Type B pancreatic cell (in vitro differentiated cells): ENCODE measurements at places on chromosomes 3 and 15.
A peak's percentile ranks its signal among the peaks of the same experiment; 100 is the strongest.

- no peak for DNase-seq
These were observed 422.5 kb downstream of the OCA2 start for GRCh38 chr15:27676647-27677046.

DNA sequence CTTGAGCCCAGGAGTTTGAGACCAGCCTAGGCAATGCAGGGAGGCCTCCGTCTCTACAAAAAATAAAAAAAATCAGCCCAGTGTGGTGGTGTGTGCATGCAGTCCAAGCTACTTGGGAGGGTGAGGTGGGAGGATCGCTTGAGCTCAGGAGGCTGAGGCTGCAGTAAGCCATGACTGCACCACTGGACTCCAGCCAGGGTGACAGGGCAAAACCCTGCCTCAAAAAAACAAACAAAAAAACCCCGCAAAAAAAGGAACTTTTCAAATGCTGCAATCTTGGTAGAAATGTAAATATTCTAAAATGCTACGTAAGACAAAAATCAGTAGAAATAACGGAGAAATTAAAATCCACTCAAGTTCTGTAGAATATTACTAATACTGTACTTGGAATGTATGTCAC lies 108.1 kb upstream of the MELTF start:
- no peak for DNase-seq

GRCh38 chr3:28326458-28326926 lies 22.0 kb upstream of the ZCWPW2 start:
- DNase-seq = no peak

DNA sequence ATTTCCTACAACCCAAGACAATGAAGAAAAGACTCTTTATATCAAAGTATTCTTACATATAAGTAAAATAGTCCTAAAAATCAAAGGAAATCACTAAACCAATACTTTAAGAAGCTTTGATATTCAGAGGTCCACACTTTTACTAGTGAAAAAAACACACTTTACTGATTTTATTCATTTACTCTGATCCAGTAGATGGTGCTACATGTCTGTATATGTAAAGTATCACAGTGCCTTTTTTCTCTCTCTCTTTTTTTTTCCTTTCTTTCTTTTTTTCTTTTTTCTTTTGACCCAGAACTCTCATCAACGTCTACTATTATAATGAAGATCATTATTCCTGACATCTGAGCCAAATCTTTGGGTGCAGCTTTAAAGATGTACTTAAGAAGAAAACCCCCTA lies 10.8 kb upstream of the CCDC39 start:
- no peak for DNase-seq

GRCh38 chr3:132029182-132029902 lies 5.5 kb downstream of the CPNE4 start:
- peak; percentile 84 for DNase-seq

DNA sequence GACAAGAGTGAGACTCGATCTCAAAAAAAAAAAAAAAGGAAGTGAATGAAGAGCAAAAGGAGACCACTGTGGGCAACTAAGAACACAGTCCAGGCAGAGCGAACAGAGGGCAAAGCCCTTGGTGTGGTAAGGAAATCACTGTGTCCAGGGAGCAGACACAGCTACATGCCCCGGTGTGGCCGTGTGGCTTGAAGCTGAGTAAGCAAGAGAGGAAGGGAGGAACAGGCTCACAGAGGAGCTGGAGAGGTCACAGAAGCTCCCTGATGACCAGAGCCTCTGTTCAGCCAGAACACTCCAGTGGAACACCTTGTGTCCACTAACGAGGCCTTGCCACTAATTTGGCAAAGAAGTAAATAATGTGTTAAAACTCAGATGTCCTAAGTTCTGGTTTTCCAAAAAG lies 60.6 kb upstream of the GATA2 start:
- DNase-seq = peak; percentile 13

- no peak for DNase-seq
These were observed 65.4 kb upstream of the THSD4 start for GRCh38 chr15:71049706-71050422.

- no peak for DNase-seq
These were observed 313.9 kb upstream of the NR2E3 start for GRCh38 chr15:71496336-71496955.

GRCh38 chr15:70802629-70803028 lies 39.3 kb upstream of the UACA start:
- DNase-seq = no peak

- DNase-seq = no peak
These were observed 34.7 kb upstream of the CRTC3 start for GRCh38 chr15:90495067-90495466.

DNA sequence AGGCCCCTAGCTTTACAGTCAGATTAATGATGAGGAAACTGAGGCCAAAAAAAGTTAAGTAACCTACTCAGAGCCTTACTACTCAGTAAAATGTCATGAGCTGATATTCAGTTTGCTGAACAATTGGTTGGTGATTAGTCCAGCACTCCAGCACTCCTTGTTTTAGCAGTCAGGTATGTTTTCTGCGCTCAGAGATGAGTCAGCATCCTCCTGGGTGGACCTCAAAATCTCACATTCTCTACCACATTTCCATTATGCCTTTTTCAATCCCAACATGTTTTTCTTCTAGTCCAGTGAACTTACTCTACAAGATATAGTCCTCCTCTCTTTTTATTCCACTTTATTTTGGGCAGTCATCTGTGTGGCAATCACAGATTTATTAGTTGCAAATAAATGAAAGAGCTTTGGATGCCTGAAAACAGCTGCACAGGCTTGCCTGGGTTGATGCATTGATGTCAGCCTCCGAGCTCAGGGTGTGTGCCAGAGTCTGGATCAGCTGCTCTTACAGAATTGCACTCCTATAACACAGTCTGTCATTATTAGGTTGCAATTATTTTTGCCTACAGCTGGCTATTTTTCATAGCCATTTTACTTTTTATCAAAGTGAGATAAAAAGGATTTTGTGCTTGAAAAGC lies 133.2 kb downstream of the ARPP21 start:
- DNase-seq = no peak
